ENCODE measurements at places on chromosomes 11 and 22.
A peak's percentile ranks its signal among the peaks of the same experiment; 100 is the strongest.

DNA sequence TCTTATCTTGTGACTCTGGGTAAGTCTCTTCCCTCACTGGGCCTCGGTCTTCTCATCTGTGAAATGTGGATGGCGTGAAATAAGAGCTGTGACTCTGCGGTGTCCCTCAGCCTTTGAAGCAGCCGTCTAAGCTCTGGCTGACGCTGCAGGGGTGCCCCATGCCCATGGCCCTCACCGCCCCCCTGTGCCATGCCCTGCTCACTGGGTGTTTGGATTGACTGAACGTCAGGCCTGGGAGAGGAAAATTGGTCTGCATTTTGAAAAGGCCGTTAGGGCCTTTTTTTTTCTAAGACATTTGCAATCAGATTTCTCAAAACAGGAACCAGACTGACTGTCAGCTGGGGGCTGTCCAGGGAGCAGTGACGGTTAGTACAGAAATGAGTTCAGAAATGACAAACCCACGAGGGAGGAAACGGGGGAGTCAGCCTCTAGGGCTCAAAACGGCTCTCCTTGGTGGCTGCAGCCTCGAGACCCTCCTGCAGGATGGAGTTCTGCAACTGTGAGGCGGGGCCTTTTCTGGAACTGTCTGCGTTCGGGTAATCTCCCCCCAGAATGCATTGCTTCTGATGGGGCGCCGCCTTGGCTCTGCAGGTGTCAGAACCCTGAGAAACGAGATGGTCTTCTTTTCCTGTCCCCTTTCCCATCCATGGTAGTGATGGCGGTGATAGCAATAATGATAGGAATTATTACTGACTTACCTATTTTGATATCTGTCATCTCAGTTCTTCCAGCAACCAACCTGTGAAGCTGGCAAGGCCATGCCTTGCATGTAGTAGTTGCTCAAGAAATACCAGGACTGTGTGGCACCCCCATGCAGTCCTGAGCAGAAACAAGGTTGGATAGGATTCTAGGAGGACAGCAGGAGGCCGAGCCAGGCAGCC lies 2.0 kb downstream of the GRK2 start:
- no peak for DNase-seq

GRCh38 chr22:48712558-48713271 lies 1115.0 kb downstream of the BRD1 start:
- DNase-seq: no peak

DNA sequence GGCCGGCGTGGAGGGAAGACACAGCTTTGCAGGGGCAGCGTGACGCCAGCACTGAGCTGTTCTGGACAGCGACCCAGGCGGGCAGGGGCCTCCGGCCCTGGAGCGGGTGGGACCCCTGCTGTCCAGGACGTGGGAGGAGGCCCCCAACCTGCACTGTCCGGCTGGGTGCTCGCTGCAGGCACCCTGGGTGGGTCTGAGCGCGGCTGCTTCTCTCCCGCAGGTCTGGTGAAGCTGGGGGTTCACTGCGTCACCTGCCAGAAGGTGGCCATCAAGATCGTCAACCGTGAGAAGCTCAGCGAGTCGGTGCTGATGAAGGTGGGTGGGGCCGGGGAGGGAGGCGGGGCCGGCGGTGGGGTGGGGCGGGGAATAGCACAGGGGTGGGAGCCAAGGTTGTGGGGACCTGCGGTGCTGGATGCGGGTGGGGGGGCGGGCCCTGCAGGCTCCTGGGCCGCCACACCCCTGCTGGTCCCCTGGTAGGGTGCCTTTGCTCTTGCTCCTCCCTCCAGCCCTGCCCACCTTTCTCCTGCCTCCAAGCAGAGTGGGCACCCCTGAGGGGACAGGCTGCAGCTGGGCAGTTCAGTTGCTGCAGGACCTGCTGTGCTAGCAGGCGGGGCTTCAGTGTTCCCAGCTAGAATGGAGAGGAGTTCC lies 46.2 kb downstream of the BRSK2 start:
- no peak for DNase-seq

DNA sequence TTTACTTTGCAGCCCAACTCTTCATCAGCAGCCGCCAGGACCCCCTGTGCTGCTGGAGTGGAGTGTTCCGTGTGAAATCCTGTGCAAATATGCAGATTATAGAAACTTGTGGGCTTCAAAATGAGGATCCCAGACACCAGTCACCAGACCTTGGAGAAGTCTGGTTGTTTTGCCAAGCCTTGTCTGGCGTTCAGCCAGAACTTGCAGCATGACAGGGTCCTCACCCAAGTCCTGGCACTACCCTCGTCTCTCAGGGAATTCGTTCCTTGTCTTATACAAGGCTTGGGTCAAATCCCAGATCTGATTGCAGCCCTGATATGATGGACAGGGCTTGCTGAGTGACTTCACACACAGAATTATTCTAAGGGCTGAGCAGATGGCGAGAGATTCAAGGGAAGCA lies 18.9 kb downstream of the SHISAL1 start:
- no peak for DNase-seq

DNA sequence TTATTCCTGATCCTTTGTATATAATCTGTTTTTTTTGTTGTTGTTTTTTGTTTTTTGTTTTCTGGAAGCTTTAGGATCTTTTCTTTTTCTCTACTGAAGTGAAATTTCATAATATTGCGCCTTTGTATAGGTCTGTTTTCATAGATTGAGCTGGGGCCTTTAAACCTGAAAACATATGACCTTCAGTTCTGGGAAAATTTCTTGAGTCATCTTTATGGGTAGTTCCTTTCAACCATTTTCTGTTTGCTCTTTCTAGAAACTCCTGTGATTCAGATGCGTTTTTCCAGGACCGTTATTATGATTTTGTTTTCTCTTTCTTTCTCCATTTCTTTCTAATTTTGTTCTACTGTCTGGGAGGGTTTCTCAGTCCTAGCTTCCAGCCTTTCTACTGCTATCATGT lies 43.7 kb downstream of the BSX start:
- no peak for DNase-seq

DNA sequence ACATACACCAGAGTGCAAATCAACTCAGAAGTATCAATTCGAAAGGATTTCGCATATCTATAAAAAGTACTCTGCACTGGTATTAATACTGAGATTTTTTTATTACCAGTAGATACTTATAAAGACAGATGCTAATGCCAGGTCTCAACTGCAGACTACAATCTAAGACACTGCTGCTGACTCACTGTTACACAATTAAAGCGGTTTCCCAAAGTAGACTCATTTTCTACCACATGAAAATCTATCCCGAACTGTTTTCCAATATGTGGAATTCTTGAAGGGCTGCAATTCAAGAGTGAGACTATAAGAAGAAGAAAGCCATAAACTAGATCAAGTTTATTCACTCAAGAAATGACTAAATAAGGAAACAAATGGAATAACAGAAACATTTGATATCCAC lies 57.2 kb upstream of the ARHGAP32 start:
- no peak for DNase-seq

DNA sequence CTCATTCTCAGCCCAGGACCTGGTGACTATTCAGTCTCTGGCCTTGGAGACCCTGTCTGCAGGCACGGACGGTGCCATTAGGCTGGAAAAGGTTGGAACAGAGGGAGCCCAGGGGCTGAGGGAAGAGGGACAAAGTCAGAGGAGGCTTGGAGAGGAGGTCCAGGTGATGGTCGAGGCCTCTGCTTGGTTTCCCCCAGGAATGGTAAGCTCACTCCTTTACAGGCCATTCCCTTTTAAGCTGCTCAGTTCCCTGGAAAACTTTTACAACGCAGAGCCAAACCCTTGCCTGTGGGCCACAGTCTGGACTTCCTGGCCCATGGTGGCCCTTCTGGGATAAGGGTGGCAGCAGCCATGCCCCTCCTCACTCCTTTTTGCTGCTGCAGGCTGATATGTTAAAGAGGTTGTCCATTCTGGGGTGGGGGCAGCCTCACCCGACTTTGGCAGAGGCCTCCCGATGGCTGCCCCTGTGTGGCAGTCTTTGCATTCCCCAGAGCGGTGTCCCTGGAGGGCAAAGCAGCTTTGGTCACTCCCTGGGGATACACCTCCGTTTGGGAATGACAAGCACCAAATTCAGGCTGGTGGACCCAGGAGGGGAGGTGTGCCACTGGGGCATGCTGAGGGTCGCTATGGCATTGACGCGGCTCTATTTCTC lies 34.0 kb upstream of the RFPL3 start:
- no peak for DNase-seq

GRCh38 chr11:9004183-9004926 lies 554 bp upstream of the NRIP3 start:
- DNase-seq: no peak

- DNase-seq: no peak
These were observed 37.5 kb upstream of the STK33 start for GRCh38 chr11:8631395-8632118.

- peak; percentile 8 for DNase-seq
These were observed 55.3 kb upstream of the FBXO3 start for GRCh38 chr11:33829430-33830141.

- DNase-seq: no peak
These were observed 10.7 kb downstream of the MAML2 start for GRCh38 chr11:96332126-96332771.
